Cerebellar nuclear complex (tissue), 1 donor: ENCODE measurements at places on chromosomes 1 and 21.

GRCh38 chr1:58017641-58018040, 528.9 kb downstream of the OMA1 start:
- DNase-seq: no peak

GRCh38 chr1:112911506-112912220, 44.3 kb downstream of the SLC16A1 start:
- no peak for DNase-seq

DNA sequence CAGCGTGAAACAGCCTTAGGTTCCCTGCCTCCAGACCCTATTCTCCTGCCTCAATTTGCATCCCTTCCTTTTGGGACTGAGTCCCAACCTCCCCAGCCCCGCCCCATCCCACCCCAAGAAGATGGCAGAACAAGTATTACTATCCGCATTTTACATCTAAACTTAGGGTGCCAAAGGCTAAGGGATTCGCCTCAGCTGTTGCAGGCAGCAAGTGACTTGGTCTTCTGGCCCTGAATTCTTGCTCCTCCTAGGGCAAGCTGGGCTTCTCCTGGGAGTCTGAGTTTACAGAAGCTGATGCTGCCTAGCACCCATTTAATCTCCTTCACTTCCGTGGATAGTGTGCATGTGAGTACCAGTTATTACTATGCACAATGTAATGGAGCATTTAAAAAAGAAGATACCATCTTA, 161.3 kb upstream of the NR5A2 start:
- DNase-seq: no peak

- no peak for DNase-seq
These were observed 4.5 kb upstream of the PGBD2 start for GRCh38 chr1:248901578-248901977.

GRCh38 chr1:53658489-53659230, 80.3 kb downstream of the GLIS1 start:
- no peak for DNase-seq

- DNase-seq: no peak
These were observed 252.4 kb upstream of the DUSP10 start for GRCh38 chr1:221994274-221994698.

- DNase-seq: no peak
These were observed 240.9 kb downstream of the FAF1 start for GRCh38 chr1:50719126-50719525.

GRCh38 chr21:28752131-28752530, 240.5 kb downstream of the LTN1 start:
- no peak for DNase-seq

DNA sequence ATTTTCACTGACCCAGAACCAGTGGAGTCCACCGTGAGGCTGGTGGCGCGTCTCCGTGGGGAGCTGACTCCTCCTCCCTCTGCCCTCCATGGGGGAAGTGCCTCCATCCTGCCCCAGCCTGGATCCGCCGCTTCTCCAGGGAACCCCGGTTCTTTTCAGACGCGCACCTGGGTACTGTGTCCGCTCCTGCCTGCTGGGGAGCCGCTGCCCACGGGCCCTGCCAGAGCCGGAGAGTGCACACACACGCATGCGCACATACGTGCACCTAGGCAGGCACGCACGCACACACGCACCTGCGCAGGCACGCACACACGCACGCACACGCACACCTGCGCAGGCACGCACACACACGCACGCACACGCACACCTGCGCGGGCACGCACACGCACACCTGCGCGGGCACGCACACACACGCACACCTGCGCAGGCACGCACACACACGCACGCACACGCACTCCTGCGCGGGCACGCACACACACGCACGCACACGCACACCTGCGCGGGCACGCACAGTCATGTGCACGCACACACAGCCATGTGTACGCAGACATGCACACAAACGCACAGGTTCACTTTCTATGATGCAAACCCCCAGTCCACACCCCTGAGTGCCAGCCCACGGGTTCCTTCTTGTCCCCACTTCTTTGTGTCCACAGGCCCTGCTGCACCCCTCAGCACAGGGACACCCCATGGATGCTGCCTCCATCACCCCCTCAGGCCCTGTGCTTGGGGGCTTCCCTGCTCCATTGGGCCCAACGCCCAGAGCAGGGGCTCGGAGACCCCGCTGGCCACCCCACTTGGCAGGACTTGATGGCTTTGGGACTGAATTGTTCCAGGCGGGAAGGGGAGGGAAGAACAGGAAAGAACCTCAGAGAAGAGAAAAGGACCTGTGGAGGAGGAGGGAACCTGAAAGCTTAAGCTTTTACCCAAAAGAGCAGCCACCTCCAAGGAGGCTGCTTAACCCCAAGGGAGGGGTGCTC, 42.7 kb downstream of the MORN1 start:
- no peak for DNase-seq

GRCh38 chr1:27562021-27562420, 41.9 kb downstream of the AHDC1 start:
- DNase-seq: no peak

GRCh38 chr1:6774381-6774780, 10.9 kb upstream of the CAMTA1 start:
- no peak for DNase-seq

DNA sequence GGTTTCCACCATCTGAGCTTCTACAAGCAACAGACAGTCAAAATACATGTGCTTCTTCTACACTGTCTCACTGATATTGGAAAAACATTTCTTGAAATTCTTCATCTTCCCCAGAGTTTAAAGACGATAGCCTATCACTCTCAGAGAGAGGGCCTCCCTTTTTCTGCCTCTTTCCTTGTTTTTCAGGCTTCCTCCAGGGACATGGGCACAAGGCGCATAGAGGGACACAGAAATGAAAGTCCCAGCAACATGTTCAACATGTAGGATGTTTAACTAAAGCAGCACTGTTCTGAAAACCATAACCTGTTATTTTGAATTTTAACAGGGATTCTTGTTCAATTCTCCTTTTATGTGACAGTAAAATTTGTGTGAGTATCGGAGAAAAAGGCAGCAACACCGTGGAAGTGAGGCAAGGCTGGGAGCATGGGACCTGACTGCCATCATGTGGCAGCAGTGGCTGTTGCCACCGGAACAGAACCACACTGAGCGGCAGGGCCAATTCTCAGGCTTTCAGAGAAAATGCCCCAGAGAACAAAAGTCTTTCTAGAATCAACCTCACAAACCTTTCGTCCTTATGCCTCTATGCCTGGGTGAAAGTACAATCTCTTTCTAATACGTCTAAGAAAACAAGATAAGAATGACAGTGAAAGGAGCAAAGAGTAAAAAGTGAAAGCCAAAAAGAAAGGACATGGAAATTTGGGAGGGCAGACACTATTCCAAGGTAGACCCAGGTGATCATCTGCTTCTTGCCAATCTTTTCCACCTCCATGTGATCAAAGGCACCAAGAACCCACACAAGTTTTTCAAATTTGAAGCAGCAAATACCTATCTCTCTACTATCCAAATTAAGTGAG, 54.5 kb downstream of the PCNX2 start:
- no peak for DNase-seq

- no peak for DNase-seq
These were observed 71.6 kb upstream of the CNIH3 start for GRCh38 chr1:224544346-224545110.

DNA sequence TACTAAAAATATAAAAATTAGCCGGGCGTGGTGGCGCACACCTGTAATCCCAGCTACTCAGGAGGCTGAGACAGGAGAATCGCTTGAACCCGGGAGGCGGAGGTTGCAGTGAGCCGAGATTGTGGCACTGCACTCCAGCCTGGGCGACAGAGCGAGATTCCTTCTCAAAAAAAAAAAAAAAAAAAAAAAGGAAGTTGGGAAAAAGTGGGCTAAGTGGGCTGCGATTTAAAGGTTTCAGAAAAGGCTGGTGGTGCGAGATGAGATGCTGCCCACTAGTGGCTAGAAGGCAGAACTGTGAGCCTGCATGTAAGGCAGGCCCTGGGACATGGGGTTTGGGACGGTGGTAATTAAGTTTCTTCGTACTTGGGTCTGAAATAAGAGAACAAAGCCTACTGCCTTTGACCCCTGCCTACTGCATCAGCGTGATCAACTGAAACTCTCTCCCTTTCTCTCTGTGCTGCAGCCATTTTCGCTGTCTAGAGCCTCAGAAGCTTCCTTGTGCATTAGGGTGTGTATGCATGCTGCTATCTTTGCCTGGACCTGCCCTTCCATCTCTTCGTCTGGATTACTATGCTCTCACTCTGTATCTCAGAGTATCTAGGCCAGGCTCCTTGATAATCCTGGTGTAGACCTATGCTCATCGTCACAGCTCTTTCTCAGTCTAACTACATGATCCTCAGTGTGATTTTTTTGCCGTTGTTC, 12.4 kb downstream of the FMOD start:
- no peak for DNase-seq

DNA sequence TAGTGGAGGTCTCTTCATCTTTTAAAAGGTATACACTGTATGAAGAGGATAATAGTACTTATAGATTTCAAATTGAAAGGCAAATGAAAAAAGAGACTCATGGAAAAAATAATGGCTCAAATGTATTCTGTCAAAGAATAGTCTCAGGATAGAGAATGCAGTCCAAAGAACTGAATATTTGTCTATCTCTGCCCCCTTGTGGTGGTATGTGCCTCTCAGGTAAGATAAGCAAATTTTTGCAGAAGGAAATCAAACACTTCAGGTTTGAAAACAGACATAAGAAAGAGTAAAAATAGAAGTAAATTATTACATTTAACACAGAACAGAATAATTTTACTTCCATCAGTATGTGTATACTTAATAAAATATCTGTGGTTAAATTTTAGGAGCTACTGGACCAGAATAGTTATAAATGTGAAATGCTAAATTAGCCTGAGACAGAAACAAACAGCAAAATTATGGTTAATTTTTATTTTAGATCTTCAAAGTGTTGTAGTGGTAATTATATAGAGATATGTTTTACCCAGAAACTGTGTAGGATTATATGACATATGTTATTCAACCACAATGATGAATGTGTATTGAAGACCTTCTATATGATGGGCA, 164.4 kb upstream of the PALMD start:
- no peak for DNase-seq

DNA sequence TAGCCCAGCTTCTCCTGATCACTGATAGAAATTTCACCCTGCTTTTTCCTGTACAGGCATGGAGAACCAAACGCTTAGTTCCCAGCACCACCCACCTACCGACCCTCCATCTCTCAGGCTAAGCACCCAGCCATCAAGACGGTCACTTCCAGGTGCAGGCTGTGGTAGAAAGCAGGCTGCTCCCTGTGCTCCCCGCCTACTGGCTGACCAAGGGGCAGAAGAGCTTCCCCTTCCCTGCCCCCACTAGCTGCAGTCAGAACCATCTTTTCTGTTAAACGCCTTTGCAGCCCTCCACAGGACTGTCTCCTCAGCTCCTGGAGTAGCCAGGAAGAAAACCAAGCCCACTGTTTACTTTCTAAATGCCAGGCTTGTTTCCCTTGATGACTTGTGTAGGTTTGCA, 23.0 kb downstream of the SPATA46 start:
- no peak for DNase-seq

DNA sequence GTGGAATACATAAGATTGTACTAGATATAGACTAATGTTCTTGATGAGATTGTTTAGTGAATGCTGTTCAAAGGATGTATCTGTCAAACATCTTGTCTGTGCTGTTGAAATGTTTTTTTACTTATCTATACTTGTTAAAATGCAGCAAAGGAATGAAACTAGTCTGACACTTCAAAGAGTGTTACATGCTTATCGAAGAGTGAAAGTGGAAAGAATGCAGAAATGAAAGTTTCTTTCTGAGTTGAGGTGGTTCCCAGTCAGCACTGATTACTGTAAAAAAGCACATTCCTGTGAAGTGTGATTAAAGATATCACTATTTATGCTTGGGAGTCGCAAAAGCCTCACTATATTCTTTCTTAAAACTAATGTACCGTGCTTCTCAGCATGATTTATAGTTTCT, 1225.2 kb downstream of the NCAM2 start:
- no peak for DNase-seq

DNA sequence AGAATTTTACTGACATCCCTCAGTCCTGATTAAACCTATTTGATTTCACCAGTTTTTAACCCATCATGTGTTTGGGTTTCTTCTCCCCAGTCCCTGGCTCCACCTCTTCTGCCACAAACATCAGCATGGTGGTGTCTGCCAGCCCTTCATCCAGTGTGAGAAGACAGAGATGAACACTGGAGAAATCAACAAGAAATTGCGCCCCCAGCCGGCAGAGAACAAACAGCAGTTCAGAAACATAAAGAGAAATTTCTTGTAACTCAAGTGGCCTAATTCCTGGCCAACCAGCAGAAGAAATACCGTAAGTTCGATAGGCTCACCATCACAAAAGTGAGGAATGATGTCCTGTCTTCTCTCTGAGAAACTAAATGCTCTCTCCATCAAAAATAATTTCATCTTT, 18.3 kb downstream of the S100A11 start:
- no peak for DNase-seq

DNA sequence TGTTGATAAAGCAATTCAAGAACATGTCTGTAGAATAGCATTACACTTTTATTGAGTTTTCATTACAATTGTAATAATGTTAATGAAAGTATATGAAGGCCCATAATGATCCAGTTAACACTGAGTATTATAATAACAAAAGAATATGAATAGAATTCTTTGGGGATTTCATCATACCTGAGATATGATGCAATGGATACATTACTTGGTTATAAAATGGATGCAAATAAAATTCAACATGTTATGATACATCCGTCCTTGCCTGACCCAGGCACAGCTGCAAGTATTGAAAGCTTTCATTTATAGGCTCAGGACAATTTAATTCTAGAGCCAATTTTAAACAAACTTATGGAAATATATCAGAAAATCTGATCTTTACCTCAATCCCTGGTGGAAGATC, 8.2 kb upstream of the KCNA3 start:
- no peak for DNase-seq

DNA sequence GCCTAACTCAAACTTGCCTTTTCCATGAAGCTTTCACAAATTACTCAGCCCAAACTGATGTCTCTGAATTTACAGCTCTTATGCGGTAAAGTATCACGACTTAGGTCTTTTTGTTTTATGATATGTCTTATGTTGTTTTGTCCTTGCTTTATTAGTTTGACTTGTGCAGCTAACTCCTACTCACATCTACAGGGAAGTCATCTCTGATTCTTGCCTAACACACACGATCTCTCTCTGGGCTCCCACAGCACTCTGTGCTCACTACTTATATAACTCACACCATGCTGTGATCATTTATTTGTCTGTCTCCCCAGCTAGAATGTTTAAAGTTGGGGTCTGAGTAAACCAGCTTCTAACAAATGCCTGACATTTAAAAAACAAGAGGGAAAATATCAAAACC, 9.3 kb upstream of the PI4KB start:
- DNase-seq: no peak

DNA sequence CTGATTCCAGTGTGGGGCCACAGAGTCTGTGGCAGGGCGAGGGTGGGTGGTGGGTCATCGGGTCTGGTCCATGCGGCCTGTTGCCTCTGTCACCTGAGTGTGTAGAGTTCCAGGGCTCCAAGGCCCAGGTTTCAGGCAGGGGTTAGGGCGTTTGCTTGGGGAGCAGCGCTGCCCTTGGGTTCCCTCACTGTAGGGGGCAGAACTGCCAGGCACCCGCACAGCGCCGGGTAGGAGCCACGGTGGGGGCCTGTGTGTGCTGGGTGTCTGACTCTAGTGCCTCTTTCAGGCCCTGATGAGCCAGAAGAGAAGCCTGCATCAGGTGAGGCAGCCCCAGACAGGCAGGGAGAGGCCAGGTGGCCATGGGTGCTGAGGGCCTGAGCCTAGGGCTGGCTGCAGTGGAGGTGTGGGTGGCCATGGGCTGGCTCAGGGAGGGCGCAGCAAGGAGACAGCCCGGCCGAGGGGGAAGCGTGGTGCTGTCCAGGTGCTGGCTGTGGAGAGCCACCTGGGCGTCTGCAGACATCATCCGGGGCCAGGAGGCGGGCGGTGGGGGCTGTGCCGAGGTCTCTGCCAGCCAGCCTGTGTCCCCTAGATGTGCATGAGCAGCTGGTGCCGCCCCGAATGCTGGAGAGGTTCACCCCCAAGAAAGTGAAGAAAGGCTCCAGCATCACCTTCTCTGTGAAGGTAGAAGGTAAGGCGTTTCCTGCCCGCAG, 72.3 kb downstream of the TRIM11 start:
- DNase-seq: no peak
